K562 (cell line): ENCODE measurements at places on chromosomes 6 and 20. TPM values are rescaled to one million over a fixed set of nuclear protein-coding genes. Genes with fewer than 3 reads are reported as not detected.

The RAB44 gene
- polyA plus RNA-seq: not detected in 2 replicates

DNA sequence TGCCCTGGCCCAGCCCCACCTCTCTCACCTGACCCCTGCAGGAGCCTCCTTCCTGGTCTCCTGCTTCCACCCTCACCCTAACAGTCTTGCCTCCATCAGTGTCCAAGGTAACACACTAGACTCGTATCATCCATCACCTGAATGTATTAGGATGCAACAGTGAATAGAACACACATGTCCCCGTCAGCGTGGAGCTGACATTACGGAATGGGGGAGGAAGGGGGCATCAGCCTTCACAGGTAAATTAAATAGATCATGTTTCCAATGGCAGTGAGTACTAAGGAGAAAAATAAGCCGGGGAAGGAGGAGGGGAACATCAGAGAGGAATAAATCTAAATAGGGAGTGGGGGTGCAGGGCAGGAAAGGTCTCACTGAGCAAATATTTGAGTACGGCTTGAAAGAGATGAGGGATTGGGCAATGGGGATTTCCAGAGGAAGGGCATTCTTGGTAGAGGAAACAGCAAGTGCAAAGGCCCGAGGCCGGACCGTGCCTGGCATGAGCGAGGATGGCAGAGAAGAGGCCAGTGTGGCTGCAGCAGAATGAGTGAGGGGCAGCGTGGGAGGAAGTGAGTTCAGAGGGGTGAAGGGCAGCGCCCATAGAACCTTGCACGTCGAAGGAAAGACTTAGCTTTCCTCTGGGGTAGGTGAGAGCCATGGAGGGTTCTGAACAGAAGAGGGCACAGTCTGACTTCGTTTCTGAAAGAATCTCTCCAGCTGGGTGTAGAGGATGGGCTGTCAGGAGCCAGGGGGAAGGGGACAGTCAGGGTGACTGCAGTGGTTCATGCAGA, 110.1 kb upstream of the PTPN1 start:
- DNase-seq: no peak

GRCh38 chr6:112821476-112821875, 474.3 kb downstream of the RFPL4B start:
- DNase-seq: no peak

The RTN4IP1 gene
- 16.7 and 21.1 TPM in 2 replicates for polyA plus RNA-seq

GRCh38 chr6:4840169-4840568, 64.0 kb downstream of the CDYL start:
- DNase-seq: no peak

GRCh38 chr20:51700809-51701285, 67.3 kb downstream of the ATP9A start:
- DNase-seq: peak; percentile 43

The PHF10 gene
- polyA plus RNA-seq: 55.4 and 55.7 TPM in 2 replicates

The TGM6 gene
- polyA plus RNA-seq: not detected in 2 replicates

The DACT2 gene
- polyA plus RNA-seq: not detected in 2 replicates

DNA sequence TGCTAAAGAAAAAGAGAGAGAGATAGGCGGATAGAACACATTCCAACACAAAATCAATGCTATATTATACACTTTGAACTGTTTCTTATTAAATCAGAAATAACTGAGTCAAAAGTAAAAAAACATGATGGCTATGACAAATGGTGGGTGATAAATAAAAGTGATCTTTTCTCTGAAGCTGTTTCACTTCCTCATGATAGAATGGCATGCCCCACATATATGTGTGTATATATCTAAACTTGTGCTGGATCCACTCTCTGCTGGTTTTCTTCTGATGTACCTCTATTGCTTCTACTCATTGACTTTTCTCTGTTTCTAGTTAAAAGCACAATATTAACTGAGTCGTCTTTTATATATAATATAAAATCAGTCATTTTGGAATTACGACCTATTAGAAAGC, 429.9 kb downstream of the PKHD1 start:
- DNase-seq: no peak

GRCh38 chr6:69816569-69816968, 19.8 kb upstream of the LMBRD1 start:
- no peak for DNase-seq

The RGS19 gene
- polyA plus RNA-seq: 21.9 and 23.4 TPM in 2 replicates

The CEP85L gene
- 4.4 and 5.8 TPM in 2 replicates for polyA plus RNA-seq

- DNase-seq: no peak
These were observed 202.8 kb downstream of the WDR27 start for GRCh38 chr6:169498916-169499513.

GRCh38 chr6:68915586-68915985, 280.5 kb downstream of the ADGRB3 start:
- DNase-seq: no peak

DNA sequence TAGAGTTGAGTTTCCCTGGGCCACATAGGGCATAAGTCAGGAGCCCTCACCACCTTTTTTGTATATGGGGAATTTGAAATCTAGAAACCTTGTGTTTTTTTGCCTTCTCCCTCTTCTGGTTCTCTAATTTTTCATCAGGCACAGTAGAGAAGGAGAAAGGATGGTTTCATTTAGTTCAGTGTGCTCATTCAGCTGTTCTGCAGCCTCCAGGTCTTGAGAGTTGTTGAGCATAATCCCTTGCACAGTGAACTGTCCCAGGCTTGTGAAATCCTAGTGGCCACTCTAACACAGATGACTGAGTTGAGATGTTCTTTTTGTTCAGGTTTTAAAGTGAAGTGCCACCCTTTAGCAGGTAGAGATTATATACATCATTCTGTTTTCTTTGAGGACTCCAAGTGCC, 183.5 kb downstream of the CDKAL1 start:
- no peak for DNase-seq

The GPRC6A gene
- polyA plus RNA-seq: not detected in 2 replicates

- DNase-seq: no peak
These were observed 45.4 kb downstream of the TPBG start for GRCh38 chr6:82408952-82409431.

The SOD2 gene
- polyA plus RNA-seq: 86.6 and 111 TPM in 2 replicates

DNA sequence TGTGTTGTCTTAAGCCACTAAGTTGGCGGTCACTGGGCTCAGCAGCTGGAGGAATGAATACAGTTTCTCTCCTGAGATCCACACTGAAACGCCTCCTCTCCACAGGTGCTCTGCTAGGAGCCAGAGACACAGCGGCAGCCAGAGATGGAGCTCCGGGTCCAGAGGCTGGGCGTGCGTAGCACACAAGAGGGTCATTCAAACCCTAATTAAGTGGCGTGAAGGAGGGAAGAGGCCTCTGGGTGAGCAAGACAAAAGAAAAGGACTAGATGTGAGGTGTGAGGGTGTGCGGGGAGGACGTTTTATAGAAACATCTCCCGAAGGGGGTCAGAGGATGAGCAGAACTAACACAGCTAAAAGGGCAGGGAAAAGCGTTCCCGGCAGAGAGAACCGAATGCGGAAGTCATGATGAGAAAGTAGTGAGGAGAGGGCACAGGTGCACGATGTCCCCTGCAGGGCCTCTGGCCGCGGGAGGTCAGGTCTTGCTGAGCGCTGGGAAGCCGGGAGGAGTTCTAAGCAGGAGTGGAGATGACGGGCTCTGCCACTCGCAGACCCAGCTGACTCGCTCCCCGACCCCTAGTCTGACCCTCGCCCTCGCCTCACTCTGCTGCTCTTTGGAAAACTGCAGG, 54.4 kb downstream of the BMP7 start:
- no peak for DNase-seq

GRCh38 chr6:25447570-25447929, 168.4 kb downstream of the CARMIL1 start:
- DNase-seq: no peak

- DNase-seq: no peak
These were observed 44.6 kb downstream of the BLTP3A start for GRCh38 chr6:34836451-34836850.

GRCh38 chr6:90399970-90400369, 103.3 kb upstream of the BACH2 start:
- DNase-seq: no peak

- no peak for DNase-seq
These were observed 37.1 kb upstream of the CTAGE9 start for GRCh38 chr6:131747821-131748353.

- DNase-seq: no peak
These were observed 932.7 kb downstream of the TFAP2A start for GRCh38 chr6:9482030-9482738.
